Adrenal gland (tissue), 19 donors: ENCODE measurements at places on chromosomes 13 and 19. TPM values are rescaled to one million over a fixed set of nuclear protein-coding genes. Genes with fewer than 3 reads are reported as not detected.
A peak's percentile ranks its signal among the peaks of the same experiment; 100 is the strongest.

ANGPTL4 gene
- 46.8 TPM for polyA plus RNA-seq

ZNF525 gene
- polyA plus RNA-seq = 9.5 TPM

PROZ gene
- polyA plus RNA-seq = not detected

KMT2B gene
- polyA plus RNA-seq = 97.3 TPM

DNA sequence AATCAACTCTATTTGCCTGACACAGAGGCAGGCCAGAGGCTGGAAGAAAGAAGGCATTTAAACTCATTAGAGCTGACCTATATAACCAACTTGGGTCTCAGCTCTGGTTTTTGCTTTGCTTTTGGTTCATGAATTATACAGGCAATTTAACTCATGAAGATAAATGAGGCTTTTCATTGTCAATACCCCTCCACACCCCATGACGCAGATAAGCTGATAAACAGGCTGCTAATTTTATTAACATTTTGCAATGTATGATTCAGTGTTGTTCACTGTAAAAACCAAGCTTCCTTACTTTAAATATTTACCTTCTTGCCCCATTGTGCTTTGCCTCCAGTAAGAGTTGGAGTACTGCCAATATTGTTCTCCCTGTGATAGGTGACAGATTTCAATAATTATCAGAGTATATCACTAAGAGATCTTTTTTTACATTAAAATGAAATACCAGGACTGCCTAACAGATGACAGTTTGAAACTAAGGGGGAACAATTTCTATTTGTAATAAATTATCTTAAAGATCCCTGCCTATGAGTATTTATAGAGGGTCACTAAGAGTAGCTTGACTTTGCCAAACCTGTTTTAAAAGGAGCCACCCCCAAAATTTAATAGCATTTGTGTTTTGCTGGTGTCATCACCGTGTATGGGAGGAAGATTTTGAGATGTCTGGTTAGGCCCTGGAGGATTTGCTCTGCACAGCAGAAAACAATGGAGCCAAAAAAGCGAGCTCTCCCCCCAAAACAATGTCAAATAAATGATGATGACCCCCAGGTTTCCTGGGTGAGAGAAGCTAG is 472.7 kb upstream of the NBEA start:
- no peak overlapping the region for H3K27ac ChIP-seq
- H3K4me1 ChIP-seq = no peaks in the 10 kb centered on the region
- no peaks in the 10 kb centered on the region for H3K36me3 ChIP-seq
- H3K4me3 ChIP-seq = no peak overlapping the region

- peaks cover 3% of the 10 kb centered on the region for H3K4me1 ChIP-seq
- no peak overlapping the region for H3K4me3 ChIP-seq
- no peaks in the 10 kb centered on the region for H3K27me3 ChIP-seq
- no peak overlapping the region for H3K27ac ChIP-seq
These were observed 18.8 kb downstream of the UBE2L5 start for GRCh38 chr13:30440910-30441703.

DNA sequence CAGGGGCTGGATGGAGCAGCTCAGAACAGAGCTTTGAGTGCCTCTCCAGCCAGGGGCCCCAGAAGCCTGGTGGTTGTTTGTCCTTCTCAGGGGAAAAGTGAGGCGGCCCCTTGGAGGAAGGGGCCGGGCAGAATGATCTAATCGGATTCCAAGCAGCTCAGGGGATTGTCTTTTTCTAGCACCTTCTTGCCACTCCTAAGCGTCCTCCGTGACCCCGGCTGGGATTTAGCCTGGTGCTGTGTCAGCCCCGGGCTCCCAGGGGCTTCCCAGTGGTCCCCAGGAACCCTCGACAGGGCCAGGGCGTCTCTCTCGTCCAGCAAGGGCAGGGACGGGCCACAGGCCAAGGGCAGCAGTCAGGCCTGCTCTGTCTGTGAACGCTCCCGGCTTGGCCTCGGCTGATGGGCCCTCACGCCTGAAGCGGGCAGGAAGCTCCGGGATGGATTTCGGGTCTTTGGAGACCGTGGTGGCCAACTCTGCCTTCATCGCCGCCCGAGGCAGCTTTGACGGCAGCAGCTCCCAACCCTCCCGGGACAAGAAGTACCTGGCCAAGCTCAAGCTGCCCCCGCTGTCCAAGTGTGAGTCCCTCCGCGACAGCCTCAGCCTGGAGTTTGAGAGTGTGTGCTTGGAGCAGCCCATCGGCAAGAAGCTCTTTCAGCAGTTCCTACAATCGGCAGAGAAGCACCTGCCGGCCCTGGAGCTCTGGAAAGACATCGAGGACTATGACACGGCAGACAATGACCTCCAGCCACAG is at the start of gene GRK1:
Gene GRK1 (plus strand): TSS at position 269 of the 751 bp plus-strand sequence. CDS start 168 bp downstream, at position 437.
- no peaks in the 10 kb centered on the region for H3K4me1 ChIP-seq
- no peaks in the 10 kb centered on the region for H3K36me3 ChIP-seq
- H3K4me3 ChIP-seq = no peak within 1 kb of the TSS

- no peak overlapping the region for H3K4me3 ChIP-seq
- no peak overlapping the region for H3K27ac ChIP-seq
- peaks cover 5% of the 10 kb centered on the region for H3K27me3 ChIP-seq
- DNase-seq = no peak
- H3K4me1 ChIP-seq = no peaks in the 10 kb centered on the region
These were observed 207.0 kb downstream of the SHISA2 start for GRCh38 chr13:25844559-25845434.

- no peak overlapping the region for H3K4me3 ChIP-seq
- H3K27me3 ChIP-seq = no peaks in the 10 kb centered on the region
- no peak overlapping the region for H3K27ac ChIP-seq
- no peak for DNase-seq
- H3K4me1 ChIP-seq = no peaks in the 10 kb centered on the region
- H3K36me3 ChIP-seq = no peaks in the 10 kb centered on the region
These were observed 53.9 kb downstream of the MCF2L start for GRCh38 chr13:113022745-113023574.

- H3K36me3 ChIP-seq = no peaks in the 10 kb centered on the region
- peak overlapping the region; percentile 91 for H3K27ac ChIP-seq
- DNase-seq = no peak
- peak overlapping the region; percentile 62 for H3K4me3 ChIP-seq
- peaks cover 31% of the 10 kb centered on the region for H3K4me1 ChIP-seq
- no peaks in the 10 kb centered on the region for H3K27me3 ChIP-seq
These were observed 17.5 kb downstream of the SYDE1 start for GRCh38 chr19:15124572-15125231.

DNA sequence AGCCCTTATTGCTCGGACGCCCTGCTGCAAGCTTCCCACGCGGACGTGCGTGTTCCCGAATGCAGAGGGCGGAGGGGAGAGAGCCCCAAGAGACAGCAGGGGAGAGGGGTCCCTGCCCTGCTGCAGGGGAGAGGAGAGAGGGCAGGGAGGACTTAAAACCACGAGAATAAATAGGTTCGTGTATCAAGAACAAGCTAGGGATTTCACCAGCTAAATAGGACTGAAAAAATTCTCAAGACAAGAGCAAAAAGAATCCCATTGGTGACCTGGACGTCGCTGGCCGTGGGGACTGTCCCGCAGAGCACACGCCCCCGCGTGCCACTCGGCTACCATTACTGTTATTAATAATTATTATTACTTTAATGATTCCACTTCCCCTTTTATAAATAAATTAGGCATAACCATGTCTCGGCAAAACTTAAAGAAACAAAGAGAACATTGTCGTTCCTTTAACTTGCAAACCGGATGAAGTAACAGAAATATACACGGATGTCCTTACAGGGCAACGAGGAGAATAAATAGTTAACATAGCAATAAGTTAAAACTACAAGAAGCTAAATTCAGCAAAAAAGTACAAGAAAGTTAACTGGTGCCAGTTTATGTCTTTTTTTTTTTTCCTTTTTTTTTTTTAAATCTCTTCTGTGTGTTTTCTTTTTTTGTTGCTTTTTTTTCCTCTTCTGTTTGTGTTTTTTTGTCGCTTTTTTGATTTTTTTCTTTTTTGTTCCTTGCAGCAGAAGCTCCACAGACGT is 16.6 kb downstream of the PRKCSH start:
- DNase-seq = no peak
- H3K4me1 ChIP-seq = peaks cover 5% of the 10 kb centered on the region
- no peak overlapping the region for H3K27ac ChIP-seq

- no peaks in the 10 kb centered on the region for H3K27me3 ChIP-seq
- H3K36me3 ChIP-seq = no peaks in the 10 kb centered on the region
- DNase-seq = no peak
These were observed 2.3 kb downstream of the GAMT start for GRCh38 chr19:1399079-1399478.

- no peak overlapping the region for H3K27ac ChIP-seq
- no peaks in the 10 kb centered on the region for H3K27me3 ChIP-seq
- no peak overlapping the region for H3K4me3 ChIP-seq
- no peak for DNase-seq
- H3K36me3 ChIP-seq = no peaks in the 10 kb centered on the region
These were observed 117.1 kb downstream of the AKAP11 start for GRCh38 chr13:42389041-42389440.

GRCh38 chr13:39552246-39552645 is 50.7 kb downstream of the LHFPL6 start:
- DNase-seq = no peak
- H3K36me3 ChIP-seq = no peaks in the 10 kb centered on the region
- no peak overlapping the region for H3K27ac ChIP-seq
- H3K27me3 ChIP-seq = no peaks in the 10 kb centered on the region
- H3K4me1 ChIP-seq = no peaks in the 10 kb centered on the region
- no peak overlapping the region for H3K4me3 ChIP-seq

GRCh38 chr19:28221736-28222135 is 991.2 kb downstream of the UQCRFS1 start:
- H3K36me3 ChIP-seq = no peaks in the 10 kb centered on the region
- peaks cover 4% of the 10 kb centered on the region for H3K27me3 ChIP-seq
- H3K4me3 ChIP-seq = no peak overlapping the region
- H3K4me1 ChIP-seq = no peaks in the 10 kb centered on the region
- DNase-seq = no peak
- no peak overlapping the region for H3K27ac ChIP-seq

DNA sequence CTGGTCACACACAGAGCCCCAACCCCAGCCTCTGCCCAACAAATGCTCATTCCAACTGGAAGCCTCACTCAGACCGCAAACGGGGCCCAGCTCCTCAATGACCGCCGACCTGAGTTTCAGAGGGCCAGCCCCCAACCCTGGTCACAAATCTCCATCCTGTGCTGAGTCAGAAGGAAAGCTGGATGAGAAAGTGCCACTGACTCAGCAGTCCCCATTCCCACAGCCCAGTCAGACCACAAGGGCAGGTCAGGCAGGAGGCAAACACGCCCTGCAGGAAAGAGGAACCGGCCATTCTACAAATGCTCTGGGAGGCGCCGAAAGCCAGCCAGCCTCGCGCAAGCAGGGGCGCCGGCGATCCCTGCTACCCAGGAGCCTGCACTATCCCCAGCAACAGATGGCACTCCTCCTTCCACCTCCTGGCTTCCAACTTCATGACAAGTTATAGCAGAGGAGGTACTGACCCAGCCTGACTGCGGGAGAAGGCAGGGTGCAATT is 14.1 kb upstream of the PRKD2 start:
- peak; percentile 83 for DNase-seq
- H3K27ac ChIP-seq = no peak overlapping the region
- peaks cover 15% of the 10 kb centered on the region for H3K4me1 ChIP-seq
- peaks cover 70% of the 10 kb centered on the region for H3K36me3 ChIP-seq

- no peaks in the 10 kb centered on the region for H3K36me3 ChIP-seq
- no peak for DNase-seq
- H3K4me3 ChIP-seq = no peak overlapping the region
- no peak overlapping the region for H3K27ac ChIP-seq
These were observed 56.3 kb upstream of the UBAC2 start for GRCh38 chr13:99144306-99144705.

DNA sequence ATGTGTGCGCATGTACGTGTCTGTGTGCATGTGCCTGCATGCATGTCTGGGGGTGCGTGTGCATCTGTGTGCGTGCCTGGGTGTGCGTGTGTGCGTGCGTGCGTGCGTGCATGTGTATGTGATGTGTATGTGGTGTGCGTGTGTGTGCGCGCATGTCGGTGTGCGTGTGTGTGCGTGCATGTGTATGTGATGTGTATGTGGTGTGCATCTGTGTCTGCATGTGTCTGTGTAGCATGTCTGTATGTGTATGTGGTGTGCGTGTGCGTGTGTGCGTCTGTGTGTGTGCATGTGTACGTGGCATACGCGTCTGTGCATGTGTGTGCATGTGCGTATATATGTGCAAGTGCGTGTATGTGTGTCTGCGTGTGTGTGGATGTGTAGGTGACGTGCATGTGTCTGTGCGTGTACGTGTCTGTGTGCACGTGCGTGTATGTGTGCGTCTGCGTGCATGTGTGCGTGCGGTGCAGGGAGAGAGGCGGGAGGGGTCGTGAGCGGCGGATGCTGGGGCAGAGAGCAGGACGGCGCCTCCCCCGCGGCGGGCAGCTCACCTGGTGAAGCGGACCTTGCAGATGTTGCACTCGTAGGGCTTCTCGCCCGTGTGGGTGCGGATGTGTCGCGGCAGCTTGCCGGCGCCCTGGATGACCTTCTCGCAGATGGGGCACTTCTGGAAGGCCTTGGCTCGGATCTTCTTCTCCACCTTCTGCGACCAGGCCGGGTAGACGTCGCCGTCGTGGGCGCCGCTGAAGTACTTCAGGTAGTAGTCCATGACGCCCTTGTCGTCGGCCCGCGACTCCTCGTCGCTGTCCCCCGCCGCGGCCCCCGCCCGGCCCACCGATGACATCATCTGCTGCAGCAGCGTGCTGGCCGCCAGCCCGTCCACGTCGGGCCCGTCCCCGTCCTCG is 13.0 kb downstream of the ZBTB7A start:
- no peak for DNase-seq
- no peaks in the 10 kb centered on the region for H3K27me3 ChIP-seq
- H3K27ac ChIP-seq = no peak overlapping the region
- H3K36me3 ChIP-seq = no peaks in the 10 kb centered on the region
- H3K4me1 ChIP-seq = peaks cover 36% of the 10 kb centered on the region
- H3K4me3 ChIP-seq = no peak overlapping the region

DNA sequence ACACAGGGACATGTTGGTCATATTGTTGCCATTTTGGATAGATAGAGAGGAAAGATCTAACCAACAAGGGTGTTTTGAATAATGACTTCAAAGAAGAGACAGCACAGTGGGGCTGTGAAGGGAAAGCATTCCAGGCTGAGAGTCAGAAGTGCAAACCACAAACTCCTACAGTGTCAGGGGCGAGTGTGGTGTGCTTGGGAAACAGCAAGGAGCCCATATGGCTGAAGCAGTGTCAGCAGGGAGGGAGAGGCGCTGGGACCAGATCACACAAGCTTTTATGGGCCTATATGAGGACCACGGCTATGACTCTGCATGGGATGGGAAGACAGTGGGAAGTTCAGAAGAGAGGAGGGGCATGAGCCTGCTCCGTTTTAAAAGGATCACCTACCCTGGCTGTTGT is 166.4 kb downstream of the MYO16 start:
- H3K4me3 ChIP-seq = no peak overlapping the region
- H3K4me1 ChIP-seq = no peaks in the 10 kb centered on the region
- no peak for DNase-seq

DNA sequence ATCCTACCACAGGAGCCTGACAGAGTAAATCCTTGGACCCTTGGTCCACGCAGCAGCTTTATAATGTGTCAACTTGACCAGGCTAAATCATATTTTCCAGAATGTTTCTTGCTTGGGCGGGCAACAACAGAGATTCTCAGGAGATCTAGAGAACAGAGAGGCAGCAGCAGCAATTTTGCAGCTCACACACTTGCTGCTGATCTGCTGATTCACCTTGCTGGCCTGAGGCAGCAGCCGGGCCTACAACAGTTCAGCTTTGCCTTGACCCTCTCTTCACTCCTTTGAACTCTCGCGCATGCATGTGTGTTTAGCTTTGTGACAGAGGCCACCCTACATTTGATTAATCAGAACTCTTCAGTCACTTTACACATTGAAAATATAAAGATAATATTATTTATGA is 159.3 kb downstream of the UGGT2 start:
- no peak overlapping the region for H3K4me3 ChIP-seq
- no peak for DNase-seq
- no peaks in the 10 kb centered on the region for H3K27me3 ChIP-seq
- no peaks in the 10 kb centered on the region for H3K4me1 ChIP-seq
- no peaks in the 10 kb centered on the region for H3K36me3 ChIP-seq
- no peak overlapping the region for H3K27ac ChIP-seq
